GM04503 (cell line): ENCODE measurements at places on chromosomes 1 and 21.

- DNase-seq: no peak
Measured at GRCh38 chr1:228297822-228298221, 90.0 kb downstream of the OBSCN start.

- peak; percentile 97 for DNase-seq
Measured at GRCh38 chr1:94020764-94021579, 100.0 kb downstream of the ABCA4 start.

DNA sequence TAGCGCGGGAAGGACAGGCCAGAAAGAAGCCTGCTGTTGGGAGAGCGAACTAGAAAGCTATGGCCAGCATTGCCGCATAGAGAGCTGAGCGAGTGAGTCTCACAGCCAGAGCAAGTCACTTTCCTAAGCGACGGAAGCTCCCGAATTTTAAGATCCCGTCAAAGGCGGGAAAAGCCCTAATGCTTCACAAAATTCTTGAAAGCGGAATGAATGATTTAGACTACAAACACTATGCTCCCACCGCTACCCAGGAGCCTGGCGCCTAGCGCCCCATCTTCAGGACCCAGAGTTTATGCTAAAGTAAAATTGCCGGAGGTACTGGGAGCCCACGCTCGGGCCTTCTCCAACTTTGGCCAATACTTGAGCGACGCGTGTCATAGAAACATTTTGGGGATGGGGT, 409.9 kb upstream of the ESRRG start:
- no peak for DNase-seq

DNA sequence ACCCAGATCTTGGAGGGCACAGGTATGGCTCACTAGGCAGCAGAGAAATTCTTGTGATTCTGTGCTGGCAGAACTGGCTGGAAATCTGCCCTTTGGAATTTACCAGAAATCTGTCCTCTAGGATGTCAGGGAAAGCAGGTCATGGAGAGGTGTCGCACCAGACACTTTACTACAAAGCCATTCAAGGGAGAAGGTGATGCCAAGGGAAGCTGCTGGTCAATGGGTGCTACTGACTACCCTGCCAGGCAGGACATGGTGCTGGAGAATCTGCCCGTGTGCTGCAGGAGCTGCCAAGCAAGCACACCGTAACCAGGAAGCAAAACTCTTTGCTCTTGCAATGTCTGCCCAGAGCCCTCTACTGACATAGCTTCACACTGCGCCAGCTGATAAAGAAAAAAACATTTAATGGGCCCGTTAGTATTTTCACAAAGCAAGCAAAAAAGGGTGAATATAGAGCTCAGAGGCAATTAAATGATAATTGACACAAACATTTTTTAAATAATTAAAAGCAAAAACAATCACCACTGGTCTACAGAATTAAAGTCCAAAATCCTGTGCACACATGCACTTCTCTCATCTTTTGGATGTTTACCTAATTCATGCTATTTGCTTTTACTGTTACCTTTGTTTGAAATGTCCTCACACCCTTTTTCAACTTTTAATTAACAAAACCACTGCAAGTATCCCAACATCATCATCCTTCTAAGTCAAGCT, 7.2 kb upstream of the FBXO28 start:
- DNase-seq: no peak

DNA sequence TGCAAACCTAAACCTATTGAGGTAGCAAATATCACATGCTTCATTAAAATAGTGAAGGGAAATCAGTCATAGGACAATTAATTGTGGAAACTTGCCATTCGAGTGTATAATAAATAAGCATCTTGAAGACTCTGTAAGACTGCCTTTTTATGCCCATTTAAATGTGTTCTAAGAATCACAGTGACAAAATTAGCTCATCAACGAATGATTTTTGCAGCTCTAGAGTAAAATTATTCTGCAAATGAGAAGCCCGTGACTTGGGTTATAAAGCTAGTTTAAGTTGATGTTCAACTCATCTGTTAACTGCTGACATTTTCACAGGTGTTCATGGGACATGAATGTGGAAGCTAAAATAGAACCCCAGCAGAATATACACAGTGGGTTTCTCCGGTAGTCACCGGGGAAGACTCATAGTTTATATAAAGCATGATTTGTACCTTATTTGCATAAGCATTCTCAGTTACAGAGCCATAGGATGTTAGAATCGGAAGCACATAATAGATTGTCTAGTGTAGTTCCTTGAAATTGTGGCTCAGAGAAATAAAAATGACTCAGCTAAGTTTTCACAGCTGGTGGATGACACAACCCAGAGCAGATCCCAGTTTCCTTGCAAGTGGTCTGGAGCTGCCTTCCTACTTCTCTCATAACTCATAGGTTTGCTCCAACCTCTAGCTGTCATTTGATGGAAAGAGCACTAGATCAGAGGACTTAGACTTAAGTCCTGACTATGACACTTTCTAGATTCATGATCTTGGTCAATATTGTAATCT, 107.3 kb downstream of the UCHL5 start:
- peak; percentile 34 for DNase-seq

GRCh38 chr1:214856843-214857242, 225.7 kb upstream of the KCNK2 start:
- no peak for DNase-seq

- DNase-seq: no peak
Measured at GRCh38 chr1:53519421-53519820, 60.2 kb downstream of the DMRTB1 start.

GRCh38 chr21:22791376-22791775, 1793.2 kb downstream of the NCAM2 start:
- DNase-seq: no peak

DNA sequence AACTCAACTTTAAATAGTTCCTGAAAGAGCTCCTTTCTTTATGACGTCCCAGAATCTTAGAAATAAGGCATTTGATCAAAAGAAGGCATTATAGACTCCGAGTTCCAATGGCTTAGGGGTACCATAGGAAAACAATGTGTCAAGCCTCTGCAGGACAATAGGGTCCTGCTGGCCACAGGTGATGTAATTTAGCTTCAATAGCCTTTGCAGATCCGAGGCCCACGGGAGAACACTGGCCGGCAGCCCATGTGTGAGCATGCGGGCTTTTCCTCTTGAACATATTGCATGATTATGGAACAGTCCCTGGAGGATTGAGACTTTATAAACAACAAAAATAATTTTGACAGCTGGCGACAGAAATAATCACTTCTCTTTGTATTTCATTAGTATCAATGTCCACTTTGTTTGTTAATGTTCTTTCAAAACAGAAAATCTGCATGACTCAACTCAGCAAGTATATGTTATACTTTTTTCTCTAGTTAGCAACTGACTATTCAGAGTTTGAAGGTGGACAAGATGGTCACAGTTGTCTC, 49.0 kb upstream of the NR5A2 start:
- no peak for DNase-seq

- no peak for DNase-seq
Measured at GRCh38 chr1:218383681-218384080, 38.5 kb downstream of the TGFB2 start.

GRCh38 chr1:59856725-59857338, 42.1 kb downstream of the HOOK1 start:
- no peak for DNase-seq

- DNase-seq: no peak
Measured at GRCh38 chr1:171433451-171433850, 51.9 kb upstream of the PRRC2C start.

GRCh38 chr1:36889478-36890226, 144.7 kb downstream of the GRIK3 start:
- DNase-seq: no peak

GRCh38 chr1:90687747-90688146, 29.4 kb downstream of the BARHL2 start:
- no peak for DNase-seq

DNA sequence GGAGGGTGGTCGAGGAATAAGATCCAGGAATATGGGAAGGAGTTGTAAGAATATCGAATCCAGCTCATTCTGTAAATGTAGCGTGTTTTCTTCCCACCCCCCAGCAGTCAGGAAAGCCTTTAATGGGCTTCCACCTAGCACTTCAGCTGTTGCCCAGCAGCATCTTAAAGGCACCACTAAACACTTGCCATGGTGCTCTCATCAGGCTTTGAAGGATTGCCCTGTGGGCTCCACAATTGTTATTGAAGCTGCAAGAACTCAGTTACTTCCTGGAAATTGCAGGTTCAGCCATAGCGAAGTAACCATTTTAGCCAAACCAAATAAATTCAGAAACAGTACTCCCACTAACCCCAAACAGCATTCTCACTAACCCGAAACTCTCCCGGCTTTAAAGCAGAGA, 511.2 kb downstream of the PLPP3 start:
- DNase-seq: no peak

DNA sequence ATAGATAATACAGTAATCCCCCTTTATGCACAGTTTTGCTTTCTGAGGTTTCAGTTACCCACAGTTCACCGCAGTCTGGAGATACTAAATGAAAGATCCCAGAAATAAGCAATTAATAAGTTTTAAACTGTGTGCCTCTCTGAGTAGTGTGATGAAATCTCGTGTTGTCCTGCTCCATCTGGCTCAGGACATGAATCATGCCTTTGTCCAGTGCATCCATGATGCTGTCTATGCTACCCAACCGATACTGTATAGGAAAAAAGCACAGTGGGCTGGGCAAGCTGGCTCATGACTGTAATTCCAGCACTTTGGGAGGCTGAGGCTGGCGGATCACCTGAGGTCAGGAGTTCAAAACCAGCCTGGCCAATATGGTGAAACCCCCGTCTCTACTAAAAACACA, 85.0 kb upstream of the SLC2A1 start:
- no peak for DNase-seq

DNA sequence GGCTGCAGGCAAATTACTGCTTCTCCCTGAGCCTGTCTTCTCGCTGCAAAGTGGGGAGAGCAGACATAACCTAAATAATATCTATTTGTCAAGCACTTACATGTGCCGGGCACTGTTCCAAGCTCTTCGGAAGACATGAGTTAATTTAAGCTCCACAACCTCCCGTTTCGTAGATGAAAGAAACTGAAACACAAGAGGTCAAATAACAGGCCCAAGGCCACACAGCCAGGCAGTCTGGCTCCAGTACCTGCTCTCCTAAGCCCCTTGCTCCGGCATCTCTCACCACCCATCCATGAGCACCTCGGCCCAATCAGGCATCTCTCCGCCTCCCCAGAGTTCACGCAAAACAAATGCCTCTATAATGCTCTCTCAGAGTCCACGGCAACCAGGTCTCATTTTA, 65.4 kb downstream of the TAS1R2 start:
- DNase-seq: no peak

- peak; percentile 36 for DNase-seq
Measured at GRCh38 chr1:13808729-13809131, 108.7 kb downstream of the PRDM2 start.

DNA sequence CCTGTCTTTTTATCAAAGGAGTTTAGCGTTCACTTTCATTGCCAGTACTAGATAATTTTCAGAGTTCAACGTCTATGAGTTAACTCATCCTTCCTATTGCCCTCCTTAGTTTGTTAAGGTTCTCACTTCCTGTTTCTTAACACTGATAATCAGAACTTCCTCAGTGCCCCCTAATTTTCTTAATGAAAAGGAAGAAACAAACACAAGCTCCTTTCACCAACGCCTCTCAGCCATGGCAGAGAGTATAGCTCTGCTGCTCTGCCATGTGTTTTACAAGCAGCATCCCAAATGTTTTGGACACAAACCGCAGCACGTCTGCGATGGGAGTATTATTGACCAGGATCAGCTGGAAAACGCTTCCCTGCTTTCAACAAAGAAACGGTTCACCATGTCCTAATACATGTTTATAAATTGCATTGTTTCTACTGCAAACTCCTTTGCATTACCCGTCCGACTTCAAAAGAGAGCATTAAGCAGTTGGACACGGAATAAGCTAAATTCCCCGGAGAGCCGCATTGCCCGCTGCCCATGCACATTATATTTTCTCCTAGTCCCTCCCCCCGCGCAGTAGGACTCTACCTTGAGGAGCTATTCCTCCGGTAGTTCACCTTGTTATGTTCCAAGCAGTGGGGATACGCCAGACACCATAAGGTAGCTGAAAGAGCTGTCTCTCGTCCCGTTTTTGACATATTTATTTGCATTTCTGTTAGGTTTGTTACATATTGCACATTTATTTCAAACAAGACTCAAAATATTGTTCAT, 561 bp downstream of the OLFM3 start:
- DNase-seq: no peak
